ENCODE measurements at places on chromosomes 1 and 21.

DNA sequence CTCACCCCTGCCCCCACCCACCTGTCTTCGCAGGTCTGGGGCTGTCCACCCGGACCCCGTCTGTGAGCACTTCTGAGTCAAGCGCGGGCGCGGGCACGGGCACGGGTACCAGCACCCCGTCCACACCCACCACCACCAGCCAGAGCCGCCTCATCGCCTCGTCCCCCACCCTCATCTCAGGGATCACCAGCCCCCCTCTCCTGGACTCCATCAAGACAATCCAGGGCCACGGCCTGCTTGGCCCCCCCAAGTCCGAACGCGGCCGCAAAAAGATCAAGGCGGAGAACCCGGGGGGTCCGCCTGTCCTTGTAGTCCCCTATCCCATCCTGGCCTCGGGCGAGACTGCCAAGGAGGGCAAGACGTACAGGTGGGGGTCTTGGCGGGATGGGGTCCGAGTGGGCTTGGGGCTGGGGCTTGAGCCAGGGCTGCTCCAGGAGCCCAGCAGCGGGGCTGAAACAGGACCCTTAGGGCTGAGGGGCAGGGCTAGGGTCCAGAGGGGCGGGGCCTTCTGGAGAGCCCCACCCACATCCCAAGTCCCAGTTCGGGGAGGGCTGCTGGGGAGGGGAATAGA lies 23.9 kb downstream of the ZNF362 start:
- DNase-seq = no peak

GRCh38 chr1:8424539-8425116 lies 106.7 kb downstream of the SLC45A1 start:
- DNase-seq = peak; percentile 96

DNA sequence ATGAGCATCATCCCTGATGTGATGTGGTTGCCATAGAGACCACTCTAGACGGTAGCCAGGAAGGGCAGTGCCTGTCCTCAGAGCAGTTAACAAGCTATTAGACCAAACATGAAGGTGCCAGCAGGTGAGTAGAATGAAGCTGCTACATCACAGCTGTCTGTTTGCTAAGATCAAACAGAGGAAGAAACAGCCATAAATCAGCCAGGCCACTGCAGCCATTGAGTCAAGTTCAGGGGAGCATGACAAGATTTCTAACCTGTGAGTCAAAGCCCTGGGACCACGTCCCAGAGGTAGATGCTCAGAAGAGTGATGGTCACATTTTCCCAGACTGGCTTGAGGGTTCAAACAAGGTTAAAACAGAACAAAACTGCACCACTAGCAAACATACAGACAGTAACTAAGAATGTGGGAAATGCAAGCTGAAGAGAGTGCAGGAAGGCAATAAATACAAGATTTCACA lies 450.6 kb upstream of the DAB1 start:
- DNase-seq = no peak

- no peak for DNase-seq
Measured at GRCh38 chr1:167465018-167465417, 53.3 kb downstream of the CD247 start.

- no peak for DNase-seq
Measured at GRCh38 chr1:204435872-204436271, 24.3 kb upstream of the PPP1R15B start.

GRCh38 chr1:65097076-65097475 lies 50.9 kb upstream of the AK4 start:
- DNase-seq = no peak

- DNase-seq = no peak
Measured at GRCh38 chr1:241640867-241641622, 876 bp upstream of the CHML start.

All from gastrocnemius medialis (tissue), 4 donors.